ENCODE measurements at places on chromosomes 12 and 14.

DNA sequence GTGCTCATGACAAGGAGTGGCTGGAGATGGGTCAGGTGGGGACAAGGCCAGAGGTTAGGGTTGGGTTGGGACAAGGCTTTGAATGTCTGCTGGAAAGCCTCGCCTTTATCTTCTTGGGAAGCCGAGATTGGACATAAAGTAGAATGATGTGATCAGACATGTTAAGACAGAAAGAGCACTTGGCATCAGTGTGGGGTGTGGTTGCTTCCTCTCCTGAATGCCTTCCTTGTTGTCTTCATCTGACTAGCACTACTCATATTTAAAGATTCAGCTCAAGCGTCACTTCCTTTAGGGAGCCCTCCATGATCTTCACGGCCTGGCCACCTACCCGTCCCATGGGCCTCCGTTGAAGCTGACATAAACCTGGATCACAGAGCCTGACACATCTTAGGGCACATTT lies 14.8 kb upstream of the C12orf75 start:
- no peak for DNase-seq

DNA sequence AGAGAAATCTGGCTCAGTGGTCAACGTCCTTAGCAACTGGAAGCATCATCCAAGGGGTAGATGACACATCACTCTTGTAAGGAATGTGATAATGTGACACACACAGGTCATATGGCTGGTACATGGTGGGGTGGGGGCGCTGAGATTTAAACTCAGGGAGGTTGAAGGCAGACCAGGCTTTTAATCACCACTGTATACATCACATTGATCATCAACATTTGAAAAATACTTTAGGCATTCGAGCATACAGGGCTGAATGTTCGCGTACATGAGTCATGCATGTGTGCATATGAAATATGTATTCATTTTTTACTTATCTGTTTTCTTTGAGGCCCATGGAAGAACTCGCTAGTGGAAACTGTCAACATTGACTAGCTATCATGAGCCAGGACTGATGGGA lies 976.4 kb downstream of the VRK1 start:
- DNase-seq = no peak

DNA sequence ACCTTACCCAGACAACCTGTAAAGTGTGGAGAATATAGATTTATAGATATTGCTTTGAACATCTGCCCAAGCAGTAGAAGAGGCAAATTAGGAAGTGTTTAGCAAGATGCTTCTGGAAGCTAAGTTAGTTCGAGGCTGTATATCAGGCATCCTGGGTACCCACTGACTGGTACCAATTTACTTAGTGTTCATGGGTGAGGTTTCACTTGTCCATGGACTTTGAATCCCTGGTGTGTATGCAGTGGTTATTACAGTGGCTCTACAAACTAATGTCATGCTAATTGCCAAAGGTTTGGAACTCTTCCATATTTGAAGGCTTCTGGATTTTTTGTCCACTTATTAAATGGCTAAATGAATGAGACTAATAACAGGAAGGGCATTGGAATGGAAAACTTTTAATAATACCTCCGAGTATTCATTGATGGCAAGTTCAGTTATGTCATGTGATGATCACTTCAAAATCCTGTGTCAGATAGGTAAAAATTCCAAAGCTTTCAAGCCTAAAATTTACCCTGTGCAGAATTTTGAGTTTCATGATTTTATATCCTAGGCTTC lies at the start of gene OR4E2:
Gene OR4E2, plus strand, starts transcription at position 505 of the 555 bp plus-strand sequence. CDS start 11,248 bp downstream, outside the sequence.
- no peak for DNase-seq

DNA sequence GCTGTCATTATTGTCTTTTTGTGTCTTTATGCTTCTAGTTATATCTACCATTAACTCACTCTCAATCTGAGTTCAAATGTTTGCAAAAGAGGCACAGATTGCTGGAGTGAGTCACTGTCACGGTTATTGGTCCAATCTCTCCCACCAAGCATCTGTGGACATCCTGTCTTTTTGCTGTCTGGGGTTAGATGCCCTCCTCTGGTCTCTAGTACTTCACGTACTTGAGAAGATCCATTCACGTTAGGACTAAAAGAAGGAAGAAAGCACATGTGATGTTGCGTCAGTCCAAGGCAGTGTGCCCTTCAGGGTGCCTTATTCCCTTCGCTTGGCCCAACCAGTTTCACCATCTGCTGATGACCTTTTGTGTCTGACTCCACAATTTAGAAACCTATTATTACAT lies 72.3 kb upstream of the STXBP6 start:
- no peak for DNase-seq

DNA sequence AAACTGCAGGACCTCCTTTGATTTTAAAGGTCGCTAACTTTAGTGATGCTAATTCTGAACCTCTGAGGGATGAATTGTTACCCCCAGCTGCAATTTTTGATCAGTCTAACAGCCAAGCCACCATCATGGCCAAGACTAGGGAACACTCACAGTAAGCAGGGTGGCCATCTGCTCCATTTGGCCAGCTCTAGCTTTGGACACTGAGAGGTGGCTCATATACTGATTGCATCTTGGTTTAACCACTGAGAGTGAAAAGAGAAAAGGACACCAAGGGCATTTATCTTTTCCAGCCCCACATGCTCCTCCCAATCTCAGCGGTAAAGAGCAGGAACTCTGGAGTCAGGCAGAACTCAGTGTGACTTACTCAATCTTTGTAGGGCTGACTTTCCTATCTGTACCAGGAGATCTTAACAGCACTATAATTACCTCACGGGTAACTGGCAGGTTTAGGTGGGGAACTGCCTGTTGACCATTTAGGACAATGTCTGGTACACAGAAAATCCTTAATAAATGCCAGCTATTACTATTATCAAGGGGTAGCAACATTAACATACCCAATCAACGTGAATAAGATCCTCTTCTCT lies 6.2 kb downstream of the LPCAT3 start:
- DNase-seq = no peak

GRCh38 chr12:95978774-95979173 lies 17.4 kb downstream of the HAL start:
- no peak for DNase-seq
